ENCODE measurements at places on chromosomes 5 and 9.

- DNase-seq, result no peak
These were observed 961.6 kb upstream of the CDH18 start for GRCh38 chr5:20949636-20950035.

DNA sequence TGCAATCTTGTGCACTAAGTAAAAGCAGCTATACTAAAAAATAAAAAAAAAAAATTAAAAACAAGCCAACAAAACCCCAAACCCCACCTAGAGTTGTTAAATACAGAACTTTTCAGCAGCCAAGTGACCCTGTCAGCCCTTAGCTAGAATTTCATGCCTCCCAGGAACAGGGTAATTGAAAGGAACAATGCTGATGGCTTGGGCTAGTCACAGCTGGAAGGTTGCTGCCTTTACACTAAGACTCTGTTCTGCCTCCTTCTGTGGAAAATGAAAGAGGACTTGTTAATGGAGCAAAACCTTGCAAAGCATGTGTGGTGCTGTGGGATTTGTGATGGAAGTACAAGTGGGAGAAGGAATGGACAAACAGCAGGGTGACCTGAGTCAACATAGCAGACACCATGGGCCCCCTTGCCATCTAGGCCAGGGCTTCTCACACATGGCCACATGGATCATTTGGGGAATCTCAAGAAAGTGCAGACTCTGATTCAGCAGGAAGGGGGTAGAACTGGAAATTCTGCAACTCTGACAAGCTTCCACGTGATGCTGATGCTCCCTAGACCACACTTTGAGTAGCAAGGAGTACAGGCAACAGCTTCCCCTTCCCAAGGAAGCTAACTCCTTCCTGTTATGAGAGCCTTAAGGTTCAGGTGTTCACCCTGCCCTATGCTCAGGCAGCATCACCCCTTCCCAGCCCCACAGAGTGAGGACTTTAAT, 14.9 kb upstream of the TMEM252 start:
- no peak for DNase-seq

DNA sequence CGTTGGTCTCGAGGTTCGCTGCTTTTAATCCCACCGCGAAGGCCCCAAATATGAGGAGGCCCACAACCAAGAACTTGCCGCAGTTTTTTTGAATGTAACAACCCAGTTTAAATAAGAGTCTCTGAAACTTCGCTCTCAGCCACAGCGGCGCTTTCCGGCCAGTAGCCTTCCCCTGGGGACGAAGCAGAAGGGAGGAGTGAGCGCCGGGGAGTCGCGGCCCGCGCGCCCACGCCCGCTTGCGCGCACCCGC, 10.4 kb downstream of the PTCH1 start:
- DNase-seq, result no peak

DNA sequence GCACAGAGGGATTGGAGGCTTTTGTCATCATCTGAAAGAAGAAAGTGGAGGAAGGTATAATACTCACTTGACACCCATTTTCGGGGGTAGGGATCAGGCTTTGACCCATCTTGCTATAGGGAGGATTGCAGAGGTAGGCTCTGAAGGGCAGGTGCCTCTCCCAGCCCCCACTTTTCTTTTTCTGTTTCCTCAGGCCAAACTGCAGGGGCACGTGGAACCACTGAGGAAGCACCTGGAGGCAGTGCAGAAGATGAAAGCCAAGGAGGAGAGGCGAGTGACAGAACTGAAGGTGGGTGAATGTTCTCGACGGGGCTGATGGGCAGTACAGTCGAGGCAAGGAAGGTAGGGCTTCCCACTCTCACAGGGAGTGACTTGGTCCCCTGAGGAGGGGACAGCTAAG, 7.5 kb downstream of the TRIM41 start:
- no peak for DNase-seq

- no peak for DNase-seq
These were observed 12.2 kb upstream of the TAF1L start for GRCh38 chr9:32647671-32648070.

GRCh38 chr9:110320651-110321445, 16.8 kb downstream of the TXNDC8 start:
- DNase-seq, result no peak

GRCh38 chr5:74765201-74765600, 1.7 kb downstream of the GFM2 start:
- no peak for DNase-seq

GRCh38 chr5:161149078-161149477, 297.1 kb upstream of the ATP10B start:
- DNase-seq, result no peak

DNA sequence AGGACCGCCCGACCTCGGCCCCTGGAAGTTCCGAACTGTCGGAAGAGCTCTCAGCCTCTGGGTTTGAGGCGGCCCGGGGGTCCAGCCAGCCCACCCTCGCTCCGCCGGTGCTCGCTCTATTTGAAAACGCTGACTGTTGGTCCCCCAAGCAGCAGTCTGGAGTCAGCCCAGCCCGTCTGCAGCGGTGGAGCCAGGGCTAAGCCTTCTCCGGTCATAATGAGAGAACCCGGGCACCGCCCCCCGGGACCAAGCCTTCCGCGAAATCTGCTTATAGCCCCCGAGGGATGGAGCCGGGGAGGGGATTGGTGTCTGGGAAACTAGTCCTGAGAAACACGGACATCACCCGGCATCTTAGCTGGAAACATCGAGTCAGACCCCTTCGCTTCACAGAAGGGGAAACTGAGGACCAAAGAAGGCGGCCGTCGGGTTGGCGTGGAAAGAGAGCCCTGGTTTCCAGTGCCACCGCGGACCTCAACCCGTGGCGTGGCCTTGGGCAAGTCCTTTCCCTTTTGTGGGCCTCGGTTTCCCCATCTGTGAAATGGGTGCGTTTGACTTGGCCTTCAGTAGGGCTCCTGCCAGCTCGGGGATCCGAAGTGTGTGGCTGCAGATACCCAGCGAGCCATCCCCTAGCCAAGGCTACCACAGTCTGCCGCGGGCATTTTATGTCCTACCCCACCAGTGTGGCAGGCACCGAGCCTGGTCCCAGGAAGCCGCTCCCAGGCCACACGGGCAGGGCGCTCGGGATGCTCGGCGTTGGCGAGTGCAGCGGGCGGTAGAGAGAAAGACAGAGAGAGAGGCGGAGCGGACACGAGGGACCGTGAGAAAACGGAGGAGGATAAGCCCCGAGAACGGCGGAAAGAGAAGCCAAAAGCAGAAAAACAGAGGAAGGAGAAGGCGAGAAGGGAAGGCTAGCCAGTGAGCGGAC, 857 bp downstream of the ADAM19 start:
- no peak for DNase-seq

- no peak for DNase-seq
These were observed 103.6 kb downstream of the PBX3 start for GRCh38 chr9:125850763-125851162.

GRCh38 chr9:135127718-135128670, 40.5 kb downstream of the OLFM1 start:
- DNase-seq, result no peak
